NCI-H510A (cell line): ENCODE measurements at places on chromosomes 16 and 17.
A peak's percentile ranks its signal among the peaks of the same experiment; 100 is the strongest.

DNA sequence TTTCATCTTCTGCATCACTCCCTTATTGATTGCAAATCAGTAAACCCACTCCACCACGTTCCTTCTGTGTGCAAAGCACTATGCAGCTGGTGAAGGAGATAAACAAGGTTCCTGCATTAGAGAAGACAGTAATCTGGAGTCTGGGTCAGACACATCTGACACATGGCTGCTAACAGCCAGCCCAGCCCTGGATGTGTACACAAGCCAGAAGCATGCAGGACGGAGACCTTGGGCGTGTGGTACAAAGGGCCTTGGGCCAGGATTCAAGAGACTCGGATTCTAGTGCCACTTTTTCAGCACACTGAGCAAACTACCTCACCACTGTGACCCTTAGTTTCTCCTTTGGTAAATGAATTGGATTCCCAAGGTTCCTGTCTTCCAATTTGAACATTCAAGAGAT lies 86.6 kb upstream of the DNAH9 start:
- no peak for DNase-seq

- no peak for DNase-seq
These were observed 56.9 kb upstream of the LHX1 start for GRCh38 chr17:36880268-36880905.

DNA sequence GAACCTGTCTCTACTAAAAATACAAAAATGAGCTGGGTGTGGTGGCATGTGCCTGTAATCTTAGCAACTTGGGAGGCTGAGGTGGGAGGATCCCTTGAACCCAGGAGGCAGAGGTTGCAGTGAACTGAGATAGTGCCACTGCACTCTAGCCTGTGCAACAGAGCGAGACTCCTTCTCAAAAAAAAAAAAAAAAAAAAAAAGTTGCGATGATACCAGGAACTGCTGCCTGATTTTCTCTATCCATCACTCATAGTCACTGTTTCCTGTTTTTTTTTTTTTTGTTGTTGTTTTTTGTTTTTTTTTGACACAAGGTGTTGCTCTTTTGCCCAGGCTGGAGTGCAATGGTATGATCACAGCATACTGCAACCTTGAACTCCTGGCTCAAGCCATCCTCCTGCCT lies 59.2 kb downstream of the ABCC1 start:
- no peak for DNase-seq

- no peak for DNase-seq
These were observed 21.1 kb downstream of the CACNG4 start for GRCh38 chr17:66985338-66986237.

- peak; percentile 42 for DNase-seq
These were observed 20.8 kb downstream of the GOSR2 start for GRCh38 chr17:46943501-46944393.

DNA sequence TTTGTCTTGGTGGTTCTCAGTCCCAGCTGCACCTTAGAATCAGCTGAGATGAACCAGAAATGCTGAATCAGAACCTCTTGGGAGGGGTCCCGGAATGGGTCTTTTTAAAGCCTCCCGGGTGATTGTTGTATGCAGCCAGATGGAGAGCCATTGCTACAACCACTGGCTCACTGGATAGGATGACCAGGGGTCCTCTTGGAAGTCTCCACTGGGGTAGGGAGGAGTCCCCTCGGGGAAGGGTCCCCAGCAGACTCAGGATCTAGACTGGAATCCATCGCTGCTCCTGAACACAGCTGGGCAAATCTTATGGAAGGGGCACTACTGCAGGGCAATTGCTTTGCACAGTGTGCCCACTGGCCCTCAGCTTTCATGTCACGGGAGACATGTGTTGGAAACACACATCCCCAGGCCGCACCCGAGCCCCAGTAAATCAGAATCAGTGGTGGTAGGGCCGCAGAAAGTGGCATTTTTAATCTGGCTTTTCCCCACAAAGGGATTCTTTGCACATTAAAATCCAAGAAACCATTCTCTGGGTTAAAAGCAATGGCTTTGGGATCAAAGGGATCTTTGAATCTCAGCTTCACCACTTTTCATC lies 117.3 kb downstream of the IRX5 start:
- DNase-seq, result no peak

DNA sequence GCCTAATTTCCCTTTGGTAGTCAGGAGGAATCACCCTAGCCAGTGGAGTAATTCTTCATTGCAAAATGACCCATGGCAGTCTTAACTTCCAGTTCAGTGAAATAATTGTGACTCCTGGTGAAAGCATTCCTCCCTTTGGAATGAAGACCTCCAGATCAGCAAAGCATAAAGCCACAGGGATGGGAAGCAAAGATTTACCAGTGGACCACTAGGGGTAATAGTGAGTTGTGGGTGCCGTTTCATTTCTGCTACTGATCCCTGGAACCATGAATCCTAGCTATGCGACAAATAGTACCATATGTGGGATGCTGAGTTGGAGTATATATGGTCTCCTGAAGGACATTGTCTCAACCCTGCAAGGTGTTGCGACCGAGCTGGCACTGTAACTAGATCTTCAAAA lies 13.7 kb downstream of the DYNLL2 start:
- no peak for DNase-seq

DNA sequence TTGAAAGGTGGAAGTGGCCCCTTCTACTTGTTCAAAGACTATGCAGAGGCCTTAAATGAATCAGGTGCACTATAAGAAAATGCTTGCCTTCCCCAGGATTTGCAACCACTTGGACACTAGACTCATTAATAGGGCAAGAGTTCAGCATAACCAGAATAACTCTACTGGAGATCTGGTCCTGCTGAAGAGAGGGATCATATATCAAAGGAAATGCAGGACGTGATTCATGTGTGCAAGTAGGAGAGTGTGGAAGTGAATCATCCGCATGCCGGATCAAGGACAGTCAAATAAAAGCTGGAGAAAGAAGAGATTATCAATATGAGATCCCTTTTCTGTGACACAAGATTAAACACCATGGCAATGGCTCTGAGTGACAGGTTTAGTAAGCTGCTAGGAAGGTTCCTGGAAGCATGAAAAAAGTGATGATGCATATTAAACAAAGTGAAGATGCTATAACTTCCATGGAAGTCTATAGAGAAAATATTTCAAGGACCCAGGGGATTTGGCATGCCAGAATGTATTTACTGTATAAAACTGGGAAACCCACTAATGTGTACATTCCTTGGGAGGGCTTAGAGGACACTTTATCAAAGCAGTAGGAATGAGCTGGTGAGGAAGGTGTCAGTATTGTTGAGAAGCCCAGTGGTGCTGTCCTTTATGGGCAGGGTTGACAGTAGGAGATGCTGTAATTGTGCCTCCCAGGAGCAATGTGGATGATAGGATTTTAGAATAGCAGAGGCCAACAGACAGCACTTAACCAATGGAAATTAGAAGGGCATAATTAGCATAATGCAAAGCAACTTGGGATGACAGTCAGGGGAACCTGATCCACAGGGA lies 133.1 kb downstream of the ABCA8 start:
- peak; percentile 56 for DNase-seq

GRCh38 chr17:65533056-65533745 lies 28.2 kb downstream of the AXIN2 start:
- DNase-seq, result no peak

- DNase-seq, result no peak
These were observed 468.7 kb upstream of the C16orf82 start for GRCh38 chr16:26598061-26598460.

DNA sequence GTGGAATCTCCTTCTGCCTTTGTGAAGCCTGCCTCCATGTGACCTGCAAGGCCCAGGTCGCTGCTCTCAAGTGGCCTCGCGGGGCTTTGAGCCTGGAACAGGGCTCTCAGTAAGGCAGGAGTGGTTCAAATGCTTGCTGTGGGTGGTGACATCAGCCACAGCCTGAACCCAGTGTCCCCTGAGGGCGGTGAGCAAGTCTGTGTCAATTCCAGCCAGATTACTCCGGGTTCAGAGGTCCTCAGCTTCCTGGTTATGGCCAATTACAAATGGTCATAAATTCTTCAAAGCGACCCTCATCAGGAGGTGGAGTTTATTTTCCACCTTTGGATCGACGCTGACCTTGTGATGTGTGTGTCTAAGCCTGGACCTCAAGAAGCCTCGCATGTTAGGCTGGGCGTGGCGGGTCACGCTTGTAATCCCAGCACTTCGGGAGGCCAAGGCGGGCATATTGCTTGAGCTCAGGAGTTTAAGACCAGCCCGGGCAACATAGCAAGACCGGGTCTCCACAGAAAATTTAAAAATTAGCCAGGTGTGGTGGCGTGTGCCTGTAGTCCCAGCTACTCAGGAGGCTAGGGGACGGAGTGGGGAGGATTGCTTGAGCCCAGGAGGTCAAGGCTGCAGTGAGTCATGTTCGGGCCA lies 17.3 kb downstream of the LGALS3BP start:
- no peak for DNase-seq

GRCh38 chr16:80038566-80038965 lies 438.0 kb upstream of the MAF start:
- DNase-seq, result no peak

DNA sequence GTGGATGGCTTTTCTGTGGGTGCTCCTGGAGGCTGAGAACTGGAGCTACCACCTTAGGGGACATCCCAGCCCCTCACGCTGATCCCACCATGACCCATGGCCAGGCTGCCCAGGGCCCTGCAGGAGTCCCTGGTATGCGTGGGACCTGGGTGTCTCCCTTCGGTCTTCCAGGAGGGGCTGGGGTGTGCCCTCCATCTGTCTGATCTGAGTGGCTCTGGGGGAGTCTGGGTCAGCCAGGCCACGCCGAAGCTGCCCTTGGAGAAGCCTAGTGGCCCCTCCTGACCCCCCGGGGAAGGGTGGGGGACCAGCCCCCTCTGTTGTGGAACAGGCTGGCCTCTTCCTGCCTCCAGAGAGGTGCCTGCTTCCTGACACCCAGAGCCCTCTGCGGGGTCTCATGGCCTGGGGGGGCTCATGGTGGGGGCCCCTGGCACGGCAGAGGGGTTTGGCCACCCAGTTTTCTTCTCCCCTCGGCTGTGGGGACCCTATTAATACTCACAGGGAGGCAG lies 10.7 kb downstream of the BAIAP2 start:
- DNase-seq, result no peak

GRCh38 chr17:37691807-37692206 lies 48.6 kb upstream of the DDX52 start:
- DNase-seq, result no peak

- DNase-seq, result peak; percentile 12
These were observed 33.7 kb downstream of the RGS9 start for GRCh38 chr17:65170839-65171238.

- no peak for DNase-seq
These were observed 198.4 kb downstream of the ANKFN1 start for GRCh38 chr17:56351675-56352074.

DNA sequence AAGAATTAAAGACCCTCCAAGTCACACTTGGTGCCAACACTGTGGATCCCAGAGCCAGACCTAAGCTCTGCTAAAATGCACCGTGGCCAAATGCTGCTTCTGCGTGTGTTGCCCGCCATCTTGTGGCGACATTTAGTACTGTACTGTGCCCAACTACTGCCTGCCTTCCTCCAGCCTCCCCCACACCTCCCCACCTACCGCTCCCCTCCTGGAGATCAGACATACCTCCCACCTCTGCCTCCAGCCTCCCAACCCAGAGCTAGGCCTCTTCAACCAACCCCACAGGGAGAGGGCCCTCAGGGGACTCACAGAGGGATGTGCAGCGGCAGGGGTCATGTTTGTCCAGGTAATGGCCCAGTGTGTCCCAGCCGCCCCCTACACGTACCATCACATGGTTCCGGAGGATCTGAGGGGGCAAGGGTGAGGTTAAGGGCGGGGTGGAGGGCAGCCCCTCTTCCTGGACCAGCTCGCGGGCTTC lies 5.5 kb downstream of the GAS2L2 start:
- DNase-seq, result no peak

GRCh38 chr17:29379084-29379991 lies 10.8 kb upstream of the TAOK1 start:
- peak; percentile 34 for DNase-seq

GRCh38 chr17:34723875-34724274 lies 144.5 kb downstream of the TMEM132E start:
- DNase-seq, result no peak

- no peak for DNase-seq
These were observed 33.8 kb upstream of the CCL22 start for GRCh38 chr16:57324749-57325148.
